Mesothelial cell of epicardium (in vitro differentiated cells): ENCODE measurements at places on chromosomes 12 and 14. TPM values are rescaled to one million over a fixed set of nuclear protein-coding genes. Genes with fewer than 3 reads are reported as not detected.

GRCh38 chr12:115423546-115423987, 739.6 kb upstream of the TBX3 start:
- no peaks in the 10 kb centered on the region for H3K27me3 ChIP-seq
- peaks cover 15% of the 10 kb centered on the region for H3K4me1 ChIP-seq
- DNase-seq: no peak
- H3K4me3 ChIP-seq: no peak overlapping the region
- no peaks in the 10 kb centered on the region for H3K36me3 ChIP-seq

- no peaks in the 10 kb centered on the region for H3K4me1 ChIP-seq
- no peak overlapping the region for H3K4me3 ChIP-seq
- DNase-seq: no peak
- H3K36me3 ChIP-seq: peaks cover 52% of the 10 kb centered on the region
- no peaks in the 10 kb centered on the region for H3K27me3 ChIP-seq
These were observed 9.9 kb upstream of the TAS2R30 start for GRCh38 chr12:11144297-11144696.

GRCh38 chr12:9120487-9121184, 4.9 kb upstream of the A2M start:
- peaks cover 9% of the 10 kb centered on the region for H3K27me3 ChIP-seq
- H3K36me3 ChIP-seq: no peaks in the 10 kb centered on the region
- no peak overlapping the region for H3K27ac ChIP-seq

- H3K36me3 ChIP-seq: no peaks in the 10 kb centered on the region
- H3K4me1 ChIP-seq: peaks cover 9% of the 10 kb centered on the region
- H3K27ac ChIP-seq: no peak overlapping the region
- H3K4me3 ChIP-seq: no peak overlapping the region
These were observed 192.4 kb downstream of the TMX1 start for GRCh38 chr14:51432302-51432948.

- peaks cover 2% of the 10 kb centered on the region for H3K27me3 ChIP-seq
- H3K4me1 ChIP-seq: peaks cover 29% of the 10 kb centered on the region
- no peak within 1 kb of the TSS for H3K27ac ChIP-seq
- DNase-seq: peak; percentile 84
These were observed at the start of gene NFE2 for GRCh38 chr12:54300732-54301427. TSS of gene NFE2 (minus strand) at chr12:54301015. CDS start at chr12:54295248, 5,767 bp downstream.

- H3K4me3 ChIP-seq: peak overlapping the region; percentile 90
- peaks cover 5% of the 10 kb centered on the region for H3K27me3 ChIP-seq
- peaks cover 13% of the 10 kb centered on the region for H3K36me3 ChIP-seq
- DNase-seq: no peak
These were observed 851 bp downstream of the YLPM1 start for GRCh38 chr14:74763803-74764531.

GRCh38 chr12:110600254-110600653, 13.7 kb upstream of the TCTN1 start:
- no peaks in the 10 kb centered on the region for H3K27me3 ChIP-seq
- no peak overlapping the region for H3K4me3 ChIP-seq
- no peaks in the 10 kb centered on the region for H3K36me3 ChIP-seq
- no peak for DNase-seq
- no peaks in the 10 kb centered on the region for H3K4me1 ChIP-seq

GRCh38 chr12:546265-546919, 86.7 kb downstream of the B4GALNT3 start:
- no peak overlapping the region for H3K4me3 ChIP-seq
- no peak for DNase-seq
- peaks cover 30% of the 10 kb centered on the region for H3K27me3 ChIP-seq
- H3K27ac ChIP-seq: no peak overlapping the region
- peaks cover 11% of the 10 kb centered on the region for H3K4me1 ChIP-seq

DNA sequence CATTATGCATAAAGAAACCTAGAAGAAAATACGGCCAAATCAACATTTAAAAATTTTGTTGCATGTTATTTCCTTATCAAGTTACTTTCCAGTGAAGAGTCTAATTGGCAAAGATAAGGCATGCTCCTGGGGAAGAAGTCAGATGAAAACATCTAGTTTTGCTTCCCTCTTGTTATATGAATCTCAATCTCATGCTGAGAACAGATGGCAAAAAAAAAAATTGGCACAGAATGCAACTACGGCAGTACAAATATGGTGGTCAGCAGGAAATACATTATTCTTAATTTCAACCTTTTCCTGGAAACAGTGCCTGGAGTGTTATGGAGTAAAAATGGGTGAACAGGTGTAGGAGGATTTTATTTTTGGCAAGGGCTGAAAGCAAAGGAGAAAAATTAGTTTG, 32.8 kb downstream of the HECTD4 start:
- peaks cover 39% of the 10 kb centered on the region for H3K4me1 ChIP-seq
- H3K36me3 ChIP-seq: no peaks in the 10 kb centered on the region
- H3K27ac ChIP-seq: peak overlapping the region; percentile 52

GRCh38 chr14:55303691-55304145, 32.5 kb downstream of the FBXO34 start:
- H3K4me1 ChIP-seq: peaks cover 40% of the 10 kb centered on the region
- DNase-seq: no peak
- H3K4me3 ChIP-seq: no peak overlapping the region

DNA sequence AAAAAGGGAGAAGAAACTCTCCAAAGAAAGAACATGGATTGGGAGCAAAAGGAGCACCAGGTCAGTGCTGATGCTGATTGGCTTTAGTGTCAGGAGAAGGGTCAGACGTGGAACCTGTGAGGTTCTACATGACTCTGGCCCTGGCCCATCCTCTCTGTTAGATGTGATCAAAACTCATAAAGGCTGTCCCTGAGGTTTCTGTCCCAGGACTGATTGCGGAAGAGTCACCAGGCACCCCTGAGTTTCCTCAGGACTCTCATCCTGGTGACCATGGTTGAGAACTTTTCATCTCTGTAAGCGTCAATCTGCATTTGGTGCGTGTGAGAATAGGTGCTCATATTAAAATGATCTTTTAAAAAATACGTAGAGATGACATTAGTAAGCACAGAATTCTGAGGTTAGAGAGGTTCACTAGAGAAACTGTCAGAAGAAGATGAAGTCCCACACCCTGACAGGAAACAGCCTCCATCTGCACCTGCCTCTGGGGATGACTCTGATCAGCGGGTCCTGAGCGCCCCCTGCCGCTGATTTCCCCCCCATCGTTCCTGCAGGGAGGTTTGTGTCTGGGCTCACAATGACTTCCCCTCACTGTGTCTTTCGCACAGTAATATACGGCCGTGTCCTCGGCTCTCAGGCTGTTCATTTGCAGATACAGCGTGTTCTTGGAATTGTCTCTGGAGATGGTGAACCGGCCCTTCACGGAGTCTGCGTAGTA, 741.8 kb downstream of the TMEM121 start:
- H3K27me3 ChIP-seq: no peaks in the 10 kb centered on the region
- no peak overlapping the region for H3K4me3 ChIP-seq
- no peaks in the 10 kb centered on the region for H3K4me1 ChIP-seq
- no peak for DNase-seq
- no peak overlapping the region for H3K27ac ChIP-seq

DNA sequence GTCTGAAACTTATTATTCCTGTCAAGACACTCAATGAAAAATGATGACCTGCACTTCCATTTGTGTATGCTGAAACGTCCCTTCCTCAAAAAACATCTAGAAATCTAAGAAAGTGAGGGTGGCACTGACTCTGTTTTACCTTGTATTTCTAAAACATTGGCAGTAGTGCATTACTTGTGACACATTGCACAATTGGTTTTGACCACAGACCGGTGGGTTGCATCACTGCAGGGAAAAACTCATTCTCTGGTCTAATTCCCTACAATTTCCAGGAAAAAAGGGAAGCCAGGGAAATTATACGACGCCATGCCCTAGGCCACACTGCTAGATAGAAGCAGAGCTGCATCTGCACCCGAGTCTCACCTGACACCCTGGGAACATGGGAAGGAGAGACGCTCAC, 156.7 kb downstream of the NTF3 start:
- H3K4me1 ChIP-seq: peaks cover 17% of the 10 kb centered on the region
- H3K27ac ChIP-seq: no peak overlapping the region
- no peak overlapping the region for H3K4me3 ChIP-seq
- no peak for DNase-seq
- H3K36me3 ChIP-seq: no peaks in the 10 kb centered on the region
- no peaks in the 10 kb centered on the region for H3K27me3 ChIP-seq

GRCh38 chr14:50792634-50793068, 38.3 kb downstream of the NIN start:
- H3K27me3 ChIP-seq: no peaks in the 10 kb centered on the region
- no peak overlapping the region for H3K27ac ChIP-seq
- H3K4me1 ChIP-seq: peaks cover 38% of the 10 kb centered on the region
- no peak overlapping the region for H3K4me3 ChIP-seq
- H3K36me3 ChIP-seq: peaks cover 6% of the 10 kb centered on the region

GRCh38 chr14:61499991-61500390, 178.6 kb downstream of the PRKCH start:
- H3K4me3 ChIP-seq: no peak overlapping the region
- no peak overlapping the region for H3K27ac ChIP-seq
- H3K36me3 ChIP-seq: no peaks in the 10 kb centered on the region
- no peak for DNase-seq
- no peaks in the 10 kb centered on the region for H3K27me3 ChIP-seq

ASCL4 gene
- 0.16 TPM in 1 of 3 replicates, not detected in the others for total RNA-seq

SLC22A17 gene
- total RNA-seq: 47.7 to 50.5 TPM (median 49.0 TPM) in 3 replicates

LARP4 gene
- total RNA-seq: 47.4 to 48.7 TPM (median 48.1 TPM) in 3 replicates

LRRC10 gene
- not detected in 3 replicates for total RNA-seq

ACOT6 gene
- not detected in 3 replicates for total RNA-seq

MIP gene
- total RNA-seq: not detected in 3 replicates

KLRC3 gene
- total RNA-seq: not detected in 3 replicates
